Stimulated activated CD8-positive, alpha-beta memory T cell treated with anti-CD3 and anti-CD28 coated beads, Interleukin-4, amount 100 ng/mL, for 48 hours (primary cell): ENCODE measurements at places on chromosomes 13 and 19.

GRCh38 chr19:29687244-29687896, 22.1 kb downstream of the PLEKHF1 start:
- peak; percentile 76 for DNase-seq

- no peak for DNase-seq
Observed at GRCh38 chr19:4071610-4072009, 4.9 kb upstream of the ZBTB7A start.

- DNase-seq = no peak
Observed at GRCh38 chr13:100633461-100633860, 41.1 kb downstream of the TMTC4 start.

GRCh38 chr19:47402504-47402903, 16.8 kb downstream of the MEIS3 start:
- no peak for DNase-seq

DNA sequence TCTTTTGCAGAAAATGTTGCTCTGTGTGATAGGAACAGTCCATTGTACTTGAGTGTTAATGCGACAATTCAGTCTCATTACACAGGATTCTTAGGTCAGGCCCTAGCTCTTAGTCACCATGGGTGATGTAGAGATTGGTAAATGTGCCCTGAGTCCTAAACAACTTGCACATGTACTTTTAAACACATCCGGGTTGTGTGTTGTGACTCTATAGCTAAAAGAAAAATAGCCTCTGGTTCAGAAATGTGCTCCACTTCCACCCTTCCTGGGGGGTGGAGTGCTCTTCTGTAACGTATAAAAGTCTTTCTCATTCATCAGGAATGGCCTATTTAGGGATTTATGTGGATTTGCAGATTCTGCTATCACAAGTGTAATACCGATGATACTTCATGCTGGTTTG, 5.2 kb downstream of the SPATA13 start:
- DNase-seq = no peak

GRCh38 chr13:21405309-21405708, 53.8 kb downstream of the ZDHHC20 start:
- no peak for DNase-seq

DNA sequence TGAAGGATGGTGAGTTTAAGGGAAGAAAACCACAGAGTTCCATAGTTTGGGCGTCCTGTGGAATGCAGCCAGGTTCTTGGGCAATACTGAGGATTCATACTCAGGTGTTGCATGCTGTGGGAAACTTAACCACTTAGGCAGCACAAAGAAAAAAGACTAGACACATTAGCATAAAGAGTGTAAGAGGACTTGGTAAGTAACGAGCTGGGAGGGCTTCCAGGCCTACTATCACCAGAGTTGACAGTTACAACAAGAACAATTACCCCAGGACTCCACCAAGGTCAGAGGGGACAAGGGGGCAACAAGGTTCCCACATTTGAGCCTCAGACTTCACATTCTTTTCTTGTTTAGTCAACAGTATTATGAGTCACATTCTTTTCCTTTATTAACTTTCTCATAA, 33.2 kb downstream of the KCTD12 start:
- DNase-seq = no peak

- no peak for DNase-seq
Observed at GRCh38 chr13:76266561-76266960, 619.6 kb downstream of the KCTD12 start.

GRCh38 chr19:46082728-46083050, 41.8 kb downstream of the IGFL3 start:
- DNase-seq = no peak

GRCh38 chr13:34155931-34156607, 338.1 kb downstream of the RFC3 start:
- DNase-seq = no peak

DNA sequence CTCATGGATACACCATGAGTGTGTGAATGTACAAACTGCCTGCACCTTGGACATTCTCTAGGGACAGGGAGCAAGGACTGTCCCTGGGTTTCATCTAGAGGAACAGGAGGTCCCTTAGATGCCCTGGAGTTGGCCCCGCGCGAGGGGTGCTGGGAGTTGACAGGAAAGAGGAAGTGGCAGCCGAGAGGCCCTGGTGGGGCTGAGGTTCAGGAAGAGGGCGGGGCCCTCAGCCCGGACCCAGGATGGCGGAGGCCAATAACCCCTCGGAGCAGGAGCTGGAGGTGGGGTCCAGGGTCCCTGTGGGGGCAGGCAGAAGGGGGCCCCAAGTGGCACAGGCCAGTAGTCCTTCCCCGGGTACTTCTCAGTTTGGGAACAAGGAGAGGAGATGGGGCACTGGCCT, 6.9 kb downstream of the PKN1 start:
- peak; percentile 87 for DNase-seq

DNA sequence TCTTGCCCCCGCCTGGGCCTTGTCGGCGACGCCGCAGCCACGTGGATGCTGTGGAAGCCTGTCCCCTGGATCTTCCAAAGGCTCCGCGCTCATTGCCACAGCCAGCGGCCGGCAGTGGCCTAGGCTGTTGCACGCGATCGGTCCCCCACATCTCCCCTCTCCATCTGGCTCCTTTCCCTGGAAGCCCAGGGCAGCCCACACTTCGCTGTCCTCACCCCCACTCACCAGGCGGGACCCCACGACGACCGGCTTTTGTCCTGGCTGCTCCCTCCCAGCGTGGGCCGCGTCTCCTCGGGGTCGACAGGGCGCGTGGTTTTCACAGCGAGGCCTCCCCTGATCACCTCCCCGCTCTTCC, 605 bp upstream of the TEX30 start:
- no peak for DNase-seq

- no peak for DNase-seq
Observed at GRCh38 chr19:5914358-5914774, 312 bp downstream of the CAPS start.

GRCh38 chr13:73599232-73600128, 534.7 kb downstream of the KLF12 start:
- DNase-seq = no peak

DNA sequence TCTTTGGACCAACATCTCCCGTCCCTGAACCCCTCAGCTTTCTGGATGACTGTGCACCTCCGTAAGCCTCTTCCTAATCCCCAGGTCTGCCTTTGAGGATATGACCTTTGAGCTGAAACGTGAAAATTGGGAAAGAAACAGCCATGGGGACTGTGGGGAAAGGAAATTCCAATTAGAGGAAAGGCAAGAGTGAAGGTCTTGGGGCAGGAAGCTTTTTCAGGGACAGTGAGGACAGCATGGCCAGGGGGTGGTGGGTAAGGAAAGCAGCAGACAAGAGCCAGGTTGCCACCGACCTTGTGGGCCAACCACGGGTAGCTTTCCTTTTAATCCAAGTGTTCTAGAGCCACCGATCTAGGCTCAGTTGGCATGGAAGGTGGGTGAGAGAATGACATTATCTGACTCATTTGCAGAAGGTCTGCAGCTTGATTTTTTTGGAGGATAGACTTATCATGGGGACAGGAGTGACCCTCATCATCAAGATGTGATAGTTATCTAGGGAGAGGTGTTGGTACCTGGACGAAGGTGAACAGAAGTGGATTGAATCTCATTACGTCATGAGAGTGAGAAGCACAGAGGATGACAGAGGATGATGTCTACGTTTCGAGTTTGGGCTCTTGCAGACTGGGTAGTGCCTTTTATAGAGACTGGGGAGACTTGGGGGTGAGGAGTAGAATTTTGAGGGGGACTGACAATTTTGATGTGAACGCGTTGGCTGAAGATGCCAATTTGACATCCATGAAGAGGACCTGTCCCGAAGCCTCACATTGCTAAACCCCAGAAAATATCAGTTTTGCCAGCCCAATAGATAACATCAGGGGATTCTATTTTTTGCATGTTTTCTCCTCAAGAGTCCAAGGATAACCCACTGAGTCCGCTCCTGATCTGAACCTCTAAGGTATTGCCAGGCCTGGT, 136.7 kb upstream of the PEG3 start:
- no peak for DNase-seq
